EL (cell line): ENCODE measurements at places on chromosomes 2 and 18.

DNA sequence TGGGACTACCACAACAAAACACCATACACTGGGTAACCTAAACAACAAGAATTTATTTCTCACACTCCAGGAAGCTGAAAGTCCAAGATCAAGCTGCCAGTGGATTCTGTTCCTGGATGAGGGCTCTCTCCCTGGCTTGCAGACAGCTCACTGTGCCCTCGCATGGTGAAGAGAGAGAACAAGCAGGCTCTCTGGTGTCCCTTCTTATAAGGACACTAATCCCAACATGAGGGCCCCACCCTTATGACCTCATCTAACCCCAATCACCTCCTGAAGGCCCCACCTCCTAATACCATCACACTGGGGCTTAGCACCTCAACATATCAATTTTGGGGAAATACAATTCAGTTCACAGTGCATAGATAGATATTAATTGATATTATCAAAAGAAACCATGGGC lies 83.5 kb downstream of the BIN1 start:
- DNase-seq: no peak

GRCh38 chr2:10619643-10620042 lies 70.1 kb downstream of the NOL10 start:
- DNase-seq: peak; percentile 18

DNA sequence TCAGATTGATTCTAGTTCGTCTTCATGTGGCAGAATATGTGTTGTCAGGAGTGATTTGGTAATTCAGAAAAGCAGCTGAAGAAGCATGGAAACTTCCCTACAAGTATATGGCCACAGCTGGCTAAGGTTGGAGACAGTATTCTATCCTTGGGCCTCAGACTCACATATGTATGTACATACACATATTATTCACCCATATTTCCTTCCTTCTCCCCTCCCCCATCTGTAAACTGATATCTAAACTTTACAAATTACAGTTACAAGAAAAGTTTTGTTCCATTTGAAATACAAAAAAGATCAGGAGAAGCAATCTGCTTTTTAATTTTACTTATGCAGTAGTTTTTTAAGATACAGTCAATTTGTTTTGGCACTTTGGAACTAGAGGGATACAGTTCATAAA lies 3.1 kb downstream of the SP3 start:
- peak; percentile 34 for DNase-seq

DNA sequence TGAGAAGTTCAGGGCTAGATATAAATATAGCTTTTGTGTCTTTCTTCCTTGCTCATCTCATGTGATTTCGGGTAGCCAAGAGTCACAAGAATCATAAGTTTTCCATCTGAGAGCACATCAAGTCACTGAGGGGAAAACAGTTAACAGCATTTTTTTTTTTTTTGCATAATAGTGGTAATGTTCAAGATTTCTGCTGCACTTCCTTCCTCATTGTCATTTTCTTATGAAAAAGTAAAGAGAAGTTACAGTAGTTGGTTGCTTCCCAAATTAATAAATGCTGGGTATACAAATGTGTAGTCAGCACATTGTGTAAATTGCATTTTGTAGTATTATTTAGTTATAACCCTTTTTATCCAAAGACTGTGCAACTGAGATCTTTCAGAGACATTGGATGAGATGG lies 93.6 kb downstream of the ZEB2 start:
- no peak for DNase-seq

DNA sequence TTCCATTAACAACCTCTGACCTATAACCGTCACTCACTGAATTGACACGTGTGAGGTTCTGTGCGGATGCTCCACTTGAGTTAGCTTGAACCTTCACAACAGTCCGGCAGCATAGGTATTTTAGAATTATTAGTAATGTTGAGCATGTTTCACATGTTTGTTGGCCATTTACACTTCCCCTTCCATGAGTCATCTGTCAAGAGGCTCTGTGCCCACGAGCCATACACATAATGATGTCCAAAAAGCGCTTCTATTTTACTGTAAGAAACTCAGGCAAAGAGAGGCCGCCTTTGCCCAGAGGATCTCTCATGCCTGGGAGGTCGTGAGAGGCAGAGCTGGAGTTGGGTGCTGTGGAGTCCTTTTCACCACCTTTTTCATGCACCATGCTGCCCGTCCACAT lies 28.9 kb upstream of the TMEM214 start:
- peak; percentile 53 for DNase-seq

DNA sequence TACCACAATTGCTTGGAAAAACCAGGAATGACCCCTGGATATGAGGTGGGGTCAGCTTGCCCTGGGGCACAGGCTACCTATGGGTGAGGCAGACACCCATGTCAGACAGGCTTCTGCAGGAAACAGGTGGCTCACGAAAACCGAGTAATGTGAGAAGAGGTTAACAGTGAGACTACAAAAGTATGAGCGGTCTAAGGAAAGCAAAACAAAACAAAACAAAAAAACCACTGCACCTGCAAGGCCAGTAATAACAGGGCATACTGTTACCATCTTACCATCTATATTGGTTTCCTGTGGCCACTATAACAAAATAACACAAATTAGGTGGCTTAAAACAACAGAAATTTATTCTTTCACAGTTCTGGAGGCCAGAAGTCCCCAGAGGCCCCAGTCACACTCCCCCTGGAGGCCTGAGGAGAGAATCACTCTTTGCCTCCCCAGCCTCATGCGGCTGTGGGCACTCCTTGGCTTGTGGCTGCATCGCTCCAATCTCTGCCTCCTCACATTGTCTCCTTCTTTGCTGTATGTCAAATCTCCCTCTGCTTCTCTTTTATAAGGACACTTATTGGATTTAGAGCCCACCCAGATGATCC lies 86.6 kb upstream of the EPC2 start:
- no peak for DNase-seq

- DNase-seq: no peak
Observed at GRCh38 chr2:181900007-181900651, 8.6 kb downstream of the ITPRID2 start.

DNA sequence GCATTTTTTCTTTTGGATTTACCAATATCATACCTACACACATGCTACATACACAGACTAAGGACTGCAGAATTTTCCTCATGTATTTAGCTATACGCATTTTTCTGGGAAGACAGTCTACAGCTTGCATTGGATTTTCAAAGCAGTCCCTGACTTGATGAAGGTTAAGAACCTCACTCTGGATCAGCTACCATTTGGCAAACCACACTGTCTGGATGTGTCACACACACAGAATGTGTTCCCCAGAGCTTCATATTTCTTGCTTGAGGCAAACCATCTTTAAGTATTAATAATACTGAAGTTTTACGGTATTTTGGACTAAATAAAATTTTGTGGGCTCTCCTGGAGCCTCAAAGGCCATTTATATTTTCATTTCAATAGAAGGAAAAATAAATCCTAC lies 102.3 kb downstream of the TCF4 start:
- peak; percentile 69 for DNase-seq

GRCh38 chr18:839224-840022 lies 27.4 kb upstream of the YES1 start:
- DNase-seq: peak; percentile 79

DNA sequence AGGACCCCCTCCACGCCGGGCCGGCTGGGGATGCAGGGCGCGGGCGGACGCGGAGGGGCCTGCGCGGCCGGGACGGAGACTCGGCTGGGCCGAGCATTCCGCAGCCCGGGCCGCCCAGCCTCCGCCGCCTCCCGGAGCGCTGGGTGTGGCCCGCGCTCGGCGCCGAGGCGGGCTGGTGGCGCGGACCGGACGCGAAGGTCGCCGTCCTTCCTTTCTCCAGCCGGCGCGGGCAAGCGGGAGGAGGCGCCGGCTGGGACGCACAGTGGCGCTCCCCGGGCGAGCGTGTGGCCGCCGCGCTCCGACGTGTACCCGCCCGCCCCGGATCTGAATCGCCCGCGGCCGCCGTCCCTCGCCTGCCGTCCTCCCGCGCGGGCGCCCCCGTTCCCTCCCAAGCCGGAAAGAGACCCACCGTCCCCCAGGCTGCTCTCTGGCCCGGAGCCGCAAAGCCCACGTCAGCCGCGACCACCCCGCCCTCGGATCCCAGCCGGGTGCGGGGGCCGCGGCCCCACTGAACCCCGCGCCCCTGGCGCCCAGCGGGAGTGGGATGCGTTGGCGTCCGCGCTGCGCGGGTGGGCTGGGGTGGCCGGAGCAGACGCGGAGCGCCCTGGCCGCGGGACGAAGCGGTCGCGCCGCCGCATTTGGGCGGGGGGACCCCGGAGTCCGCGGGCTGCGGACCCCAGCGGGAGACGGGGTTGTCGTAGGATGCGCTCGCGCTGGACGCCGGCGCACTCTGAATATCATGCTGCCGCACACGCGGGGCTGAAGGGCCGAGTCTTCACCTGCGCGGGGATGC lies 634 bp downstream of the SPATS2L start:
- DNase-seq: peak; percentile 53

DNA sequence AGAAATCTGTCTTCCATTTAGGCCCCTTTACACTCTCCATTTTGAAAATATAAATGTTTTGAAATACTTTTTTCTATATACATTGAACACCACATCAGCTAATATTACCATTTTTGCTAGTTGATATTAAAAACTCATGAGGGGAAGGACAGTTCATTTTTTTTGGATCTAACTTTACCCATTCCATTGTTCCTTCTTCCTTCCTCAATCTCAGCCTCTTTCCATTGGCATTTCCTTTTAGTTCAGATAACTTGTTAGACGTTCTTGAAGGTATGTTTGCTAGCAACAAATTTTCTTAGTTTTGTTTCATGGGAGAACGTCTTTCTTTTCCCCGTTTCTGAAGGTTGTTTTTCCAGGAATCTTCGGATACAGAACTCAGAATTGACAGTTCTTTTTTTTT lies 759.0 kb downstream of the SOCS6 start:
- no peak for DNase-seq

- DNase-seq: no peak
Observed at GRCh38 chr2:14941151-14941631, 308.7 kb downstream of the LRATD1 start.

DNA sequence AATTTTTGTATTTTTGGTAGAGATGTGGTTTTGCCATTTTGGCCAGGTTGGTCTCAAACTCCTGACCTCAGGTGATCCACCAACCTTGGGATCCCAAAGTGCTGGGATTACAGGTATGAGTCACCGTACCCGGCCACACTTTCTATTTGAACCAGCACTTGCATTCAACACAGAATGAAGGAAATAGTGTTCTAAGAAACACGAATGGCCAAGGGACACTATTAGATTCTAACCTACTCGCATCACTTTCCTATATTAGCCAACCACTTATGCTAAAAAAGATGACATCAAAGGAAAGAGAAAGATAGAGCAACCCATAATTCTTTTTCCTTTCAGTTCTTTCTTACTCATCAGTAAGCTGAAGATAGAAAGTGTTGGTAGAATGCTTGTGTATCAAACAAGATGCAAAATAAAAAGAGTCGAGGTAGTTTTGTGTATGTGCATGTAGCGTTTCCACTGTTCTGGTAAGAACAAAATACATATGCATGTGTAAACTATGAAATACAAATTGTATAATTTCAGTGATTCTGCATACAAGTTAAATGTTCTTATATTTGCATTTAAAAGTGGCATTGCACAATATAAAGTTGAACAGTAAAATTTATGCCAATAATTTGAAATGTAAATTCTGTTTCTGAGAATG lies 247.6 kb downstream of the CDCA7 start:
- DNase-seq: no peak

DNA sequence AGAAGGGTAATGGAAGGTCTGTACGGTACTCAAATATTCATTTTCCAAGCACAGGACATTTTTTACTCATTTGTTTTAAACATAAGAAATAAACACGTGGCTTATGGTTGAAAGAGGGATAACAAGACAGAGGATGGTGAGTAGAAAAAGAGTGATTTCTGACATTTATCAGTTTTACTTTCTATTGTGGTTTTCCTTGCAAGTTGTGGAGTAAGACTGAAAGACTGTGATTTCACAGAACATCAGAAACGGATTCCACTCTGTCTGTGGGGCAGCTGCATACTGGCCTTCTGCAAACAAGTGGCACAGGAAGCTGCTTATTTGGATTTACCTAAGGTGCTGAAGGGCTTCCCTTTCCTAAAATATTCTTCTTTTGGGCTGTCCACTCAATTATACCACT lies 122.2 kb upstream of the ITGB6 start:
- DNase-seq: no peak

GRCh38 chr18:8890957-8891464 lies 185.7 kb downstream of the MTCL1 start:
- peak; percentile 99 for DNase-seq

DNA sequence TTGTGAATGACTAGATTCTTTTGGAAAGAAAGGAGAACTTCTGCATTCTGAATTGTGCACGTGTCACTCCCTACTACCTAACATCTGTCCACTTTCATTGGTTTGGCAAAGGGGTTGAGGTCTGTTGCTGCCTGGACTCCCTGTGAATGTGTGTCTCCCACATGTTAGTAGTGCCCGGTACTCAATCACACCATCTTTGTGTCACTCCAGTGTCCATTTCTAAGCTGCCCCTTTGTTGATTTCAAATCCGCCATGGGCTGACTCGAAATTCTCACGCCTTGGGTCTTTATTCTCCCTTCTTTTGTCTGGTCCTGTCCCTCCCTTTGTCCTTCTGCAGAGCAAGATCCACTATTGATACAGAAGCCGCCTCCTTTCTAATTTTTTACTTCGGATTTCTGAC lies 7.5 kb downstream of the DPYSL5 start:
- no peak for DNase-seq

GRCh38 chr2:176733698-176734430 lies 464.6 kb downstream of the MTX2 start:
- DNase-seq: no peak

DNA sequence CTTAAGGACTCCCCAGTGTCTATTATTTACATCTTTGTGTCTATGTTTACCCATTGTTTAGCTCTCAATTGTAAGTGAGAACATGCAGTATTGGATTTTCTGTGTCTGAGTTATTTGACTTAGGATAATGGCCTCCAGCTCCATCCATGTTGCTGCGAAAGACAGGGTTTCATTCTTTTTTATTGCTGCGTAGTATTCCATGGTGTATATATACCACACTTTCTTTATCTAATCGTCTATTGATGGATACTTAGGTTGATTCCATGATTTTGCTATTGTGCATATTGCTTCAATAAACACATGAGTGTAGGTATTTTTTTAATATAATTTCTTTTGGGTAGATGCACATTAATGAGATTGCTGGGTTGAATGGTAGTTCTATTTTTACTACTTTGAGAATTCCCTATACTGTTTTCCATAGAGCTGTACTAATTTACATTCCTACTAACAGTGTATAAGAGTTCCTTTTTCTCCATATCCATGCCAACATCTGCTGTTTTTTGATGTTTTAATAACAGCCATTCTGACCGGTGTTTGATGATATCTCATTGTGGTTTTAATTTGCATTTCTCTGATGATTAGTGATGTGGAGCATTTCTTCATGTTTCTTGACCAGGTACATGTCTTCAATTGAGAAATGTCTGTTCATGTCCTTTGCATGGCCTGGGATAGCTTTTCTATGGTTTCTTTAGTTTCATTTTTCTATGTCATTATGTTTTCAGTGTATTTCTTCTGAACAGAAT lies 21.8 kb downstream of the MTCL1 start:
- no peak for DNase-seq

DNA sequence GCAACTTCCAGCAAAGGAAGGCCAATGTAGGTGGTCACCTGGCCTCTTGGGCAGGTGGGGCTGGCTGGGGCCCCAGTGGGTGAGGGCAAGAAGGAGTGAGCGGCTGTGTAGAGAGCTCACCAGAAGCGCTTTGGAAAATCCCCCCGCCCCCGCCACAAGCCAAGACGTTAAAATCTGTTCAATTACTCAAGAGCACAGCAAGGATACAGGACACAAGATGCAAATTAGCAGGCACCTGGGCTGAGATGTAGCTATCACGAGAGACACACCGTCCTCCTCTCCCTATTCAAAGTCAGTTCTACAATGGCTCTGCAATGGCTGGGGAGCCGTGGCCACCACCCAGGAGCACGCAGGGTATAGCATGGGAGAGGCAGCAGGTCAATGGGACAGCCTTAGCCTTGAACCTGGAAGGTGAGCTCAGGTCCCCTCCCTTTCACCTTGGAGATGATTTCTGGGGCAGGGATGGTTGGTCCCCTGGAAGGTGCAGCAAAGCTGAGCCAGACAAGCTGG lies 38.5 kb upstream of the GPR17 start:
- DNase-seq: no peak
